Suppressor macrophage (primary cell): ENCODE measurements at places on chromosomes 5 and 9.

DNA sequence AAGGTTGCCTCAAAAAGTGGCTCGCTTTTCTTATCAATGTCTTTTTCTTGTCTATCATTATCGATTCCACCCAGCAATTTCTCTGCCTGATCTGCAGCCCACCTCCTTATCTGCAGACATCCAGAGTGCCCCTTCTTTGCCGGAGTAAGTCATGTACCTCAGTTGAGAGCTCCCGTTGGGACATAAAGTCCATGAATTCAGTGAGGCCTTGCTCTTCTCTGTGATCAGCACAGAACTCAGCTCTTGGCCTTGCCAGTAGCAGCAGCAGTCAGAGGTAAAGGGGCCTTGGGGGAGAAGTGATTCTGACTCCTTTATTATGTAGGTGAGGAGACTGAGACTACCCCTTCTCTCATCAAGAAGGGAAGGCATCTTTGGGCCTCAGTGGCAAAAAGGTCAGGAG lies 24.9 kb upstream of the DCAF12 start:
- no peak for DNase-seq

DNA sequence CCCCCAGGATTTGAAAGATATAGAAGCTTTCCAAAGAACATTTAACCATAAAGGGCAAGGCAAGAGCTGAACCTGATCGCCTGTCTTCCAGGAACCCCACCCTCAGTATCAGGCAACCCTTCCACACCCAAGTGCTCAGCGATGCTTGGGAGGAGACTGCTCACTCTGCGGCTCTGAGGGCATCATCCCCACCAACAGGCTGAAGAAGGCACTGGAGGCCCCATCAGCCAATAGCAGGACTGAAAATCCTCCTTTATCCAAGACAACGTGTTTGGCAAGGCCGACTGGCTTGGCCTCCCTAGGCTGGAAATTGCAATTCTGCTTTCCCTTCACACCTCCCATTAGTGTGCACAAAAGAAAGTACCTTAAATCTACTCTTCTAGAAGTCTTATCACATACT lies 1.4 kb upstream of the PPP2CA start:
- peak; percentile 6 for DNase-seq

DNA sequence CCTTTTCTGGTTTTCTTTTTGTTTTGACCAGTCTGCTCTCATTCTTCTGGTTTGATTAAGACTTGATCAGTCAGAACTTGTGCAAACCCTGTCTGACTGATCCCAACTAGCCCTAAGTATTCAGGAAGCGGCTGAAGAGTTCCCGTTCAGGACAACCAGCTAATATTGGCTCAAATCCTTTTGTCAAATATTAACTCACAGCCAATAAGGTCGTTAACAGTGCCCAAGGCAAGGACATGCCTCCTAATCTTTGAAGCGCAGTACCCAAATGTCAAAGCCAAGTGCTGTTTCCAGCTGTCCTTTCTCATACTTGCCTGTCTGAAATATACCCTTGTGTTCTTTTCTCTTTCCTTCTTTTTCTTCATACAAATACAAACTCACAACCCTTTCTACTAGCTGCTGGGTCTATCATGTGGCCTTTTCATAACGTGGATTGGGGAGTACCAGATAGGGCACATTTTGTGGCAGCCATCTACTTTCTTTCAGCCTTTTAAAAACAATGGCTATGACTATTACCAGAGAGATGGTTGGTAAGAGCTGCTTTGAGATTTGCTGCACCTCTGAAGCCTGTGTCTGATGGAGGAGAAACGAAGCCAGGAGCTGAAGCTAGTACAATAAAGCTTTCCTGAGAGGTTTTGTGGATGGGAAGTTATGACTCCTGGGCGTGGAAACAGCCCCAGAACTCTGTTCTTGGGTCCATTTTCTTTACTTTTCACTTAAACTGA lies 266.4 kb upstream of the ZNF608 start:
- no peak for DNase-seq

GRCh38 chr5:31157720-31158119 lies 35.8 kb upstream of the CDH6 start:
- DNase-seq, result no peak

DNA sequence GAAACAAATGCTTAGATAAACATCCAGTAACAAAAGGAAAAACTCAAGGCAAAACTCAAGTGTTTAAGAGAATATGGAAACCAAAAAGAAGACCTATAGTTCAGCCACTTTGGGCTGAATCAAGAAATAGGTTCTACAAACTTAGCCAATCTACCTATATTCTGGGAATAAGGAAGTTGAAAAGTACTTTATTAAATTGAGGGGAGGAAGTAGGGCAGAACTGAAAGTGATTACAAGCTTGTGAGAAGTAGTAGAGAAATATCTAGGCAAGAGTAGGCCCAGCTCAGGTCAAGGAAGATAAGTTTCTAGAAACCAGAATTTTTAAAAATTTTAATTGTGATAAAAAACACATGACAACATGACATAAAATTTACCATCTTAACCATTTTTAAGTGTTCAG lies 384.8 kb upstream of the PCSK5 start:
- peak; percentile 45 for DNase-seq

GRCh38 chr5:67193439-67193807 lies 3.2 kb downstream of the CD180 start:
- no peak for DNase-seq

DNA sequence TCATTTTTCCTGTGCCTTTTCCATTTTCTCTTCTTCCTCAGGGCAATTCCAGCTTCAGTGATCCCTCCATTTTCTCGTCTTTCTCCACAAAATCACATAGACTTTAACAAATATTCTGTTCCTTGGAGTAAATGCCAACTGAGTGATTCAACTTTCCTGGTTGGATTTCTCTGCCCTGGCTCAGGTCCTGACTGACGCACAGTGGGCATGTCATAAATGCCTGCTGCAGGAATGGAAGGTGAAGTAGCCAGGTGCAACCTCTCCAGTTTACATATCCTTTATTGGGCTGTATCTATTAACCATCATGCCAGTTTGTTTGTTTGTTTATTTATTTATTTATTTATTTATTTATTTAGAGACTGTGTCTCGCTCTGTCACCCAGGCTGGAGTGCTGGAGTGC lies 95.1 kb downstream of the MEF2C start:
- no peak for DNase-seq

- DNase-seq, result no peak
Measured at GRCh38 chr5:143599474-143599873, 196.0 kb upstream of the NR3C1 start.

DNA sequence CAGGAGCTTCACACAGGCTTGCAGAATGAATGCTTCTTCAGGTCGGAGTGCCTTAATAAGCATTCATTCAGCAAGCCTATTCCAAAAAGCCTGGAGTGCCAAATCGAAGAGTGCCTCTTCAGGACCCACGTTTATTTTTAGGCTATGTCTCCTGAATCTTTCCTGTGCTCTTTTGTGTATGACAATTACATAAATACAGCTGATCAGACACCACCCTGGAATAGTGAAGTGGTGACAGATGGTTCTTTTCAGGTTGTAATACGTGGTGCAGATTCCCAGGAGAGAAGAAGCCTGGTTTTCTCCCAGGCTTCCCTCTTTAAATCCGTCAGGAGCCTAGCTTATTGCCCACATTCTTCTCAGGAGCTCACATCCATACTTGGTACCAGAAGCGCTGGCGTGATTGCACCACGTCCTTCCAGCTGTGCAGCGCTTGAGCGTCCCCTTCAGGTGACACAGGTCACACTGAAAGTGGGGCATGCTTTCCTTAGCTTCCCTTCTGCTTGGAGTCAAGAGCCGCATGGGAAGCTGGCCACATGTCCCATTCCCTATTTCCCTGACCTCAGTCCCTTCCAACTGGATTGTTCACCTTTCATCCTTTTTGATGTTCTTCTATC lies 123.1 kb downstream of the ADCY2 start:
- no peak for DNase-seq

- no peak for DNase-seq
Measured at GRCh38 chr9:23431459-23431858, 394.6 kb downstream of the ELAVL2 start.
